ENCODE measurements at places on chromosomes 6 and 20. TPM values are rescaled to one million over a fixed set of nuclear protein-coding genes. Genes with fewer than 3 reads are reported as not detected.

The ARMH2 gene
- not detected for total RNA-seq

The DNMT3B gene
- total RNA-seq = 2.8 TPM

The CMTR1 gene
- total RNA-seq = 28.6 TPM

The PFDN6 gene
- 31.5 TPM for total RNA-seq

GRCh38 chr6:1417718-1418117, 28.3 kb downstream of the FOXF2 start:
- H3K27ac ChIP-seq = no peak overlapping the region
- H3K36me3 ChIP-seq = no peaks in the 10 kb centered on the region
- no peak overlapping the region for H3K4me3 ChIP-seq
- no peaks in the 10 kb centered on the region for H3K27me3 ChIP-seq

- no peaks in the 10 kb centered on the region for H3K27me3 ChIP-seq
- H3K4me3 ChIP-seq = no peak overlapping the region
- no peak overlapping the region for H3K27ac ChIP-seq
Observed at GRCh38 chr6:163588220-163588919, 173.9 kb downstream of the QKI start.
